ENCODE measurements at places on chromosomes 1 and 21. TPM values are rescaled to one million over a fixed set of nuclear protein-coding genes. Genes with fewer than 3 reads are reported as not detected.

- peak; percentile 46 for DNase-seq
These were observed 16.3 kb upstream of the CDK18 start for GRCh38 chr1:205488074-205488723.

DNA sequence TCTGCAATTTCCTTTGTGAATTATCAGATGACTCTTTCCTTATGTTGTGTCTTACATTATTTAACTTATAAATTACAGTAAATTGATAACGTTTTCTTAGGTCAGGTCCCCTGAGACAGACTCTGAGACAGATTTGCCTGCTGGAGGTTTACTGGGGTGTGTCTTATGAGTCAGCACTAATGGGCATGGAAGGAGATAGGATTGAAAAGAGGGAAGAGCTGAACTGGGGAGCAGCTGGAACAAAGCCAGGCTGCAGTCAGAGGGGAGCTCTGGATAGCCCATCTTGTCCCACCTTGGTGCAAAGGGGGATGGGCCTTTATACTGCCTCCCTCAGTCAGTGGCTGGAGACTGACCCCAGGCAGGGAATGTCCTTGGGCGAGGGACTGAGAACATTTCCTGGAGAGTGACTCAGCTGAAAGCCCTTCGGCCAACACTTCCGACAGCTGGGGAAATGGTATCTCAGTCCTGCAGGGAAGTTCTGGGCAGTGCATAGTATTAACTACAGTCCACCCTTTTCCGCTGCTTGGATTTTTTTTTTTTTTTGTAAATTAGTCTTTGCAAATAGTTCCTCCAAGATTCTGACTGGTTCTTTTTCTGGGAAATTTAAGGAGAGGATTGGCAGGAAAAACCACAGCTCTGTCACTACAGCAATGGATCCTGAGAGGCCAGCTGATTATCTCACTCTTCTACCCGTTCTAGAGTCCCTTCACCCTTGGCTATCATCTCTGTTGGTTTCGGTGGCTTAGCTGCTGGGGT is 39.1 kb upstream of the CDC42BPA start:
- no peak for DNase-seq

DNA sequence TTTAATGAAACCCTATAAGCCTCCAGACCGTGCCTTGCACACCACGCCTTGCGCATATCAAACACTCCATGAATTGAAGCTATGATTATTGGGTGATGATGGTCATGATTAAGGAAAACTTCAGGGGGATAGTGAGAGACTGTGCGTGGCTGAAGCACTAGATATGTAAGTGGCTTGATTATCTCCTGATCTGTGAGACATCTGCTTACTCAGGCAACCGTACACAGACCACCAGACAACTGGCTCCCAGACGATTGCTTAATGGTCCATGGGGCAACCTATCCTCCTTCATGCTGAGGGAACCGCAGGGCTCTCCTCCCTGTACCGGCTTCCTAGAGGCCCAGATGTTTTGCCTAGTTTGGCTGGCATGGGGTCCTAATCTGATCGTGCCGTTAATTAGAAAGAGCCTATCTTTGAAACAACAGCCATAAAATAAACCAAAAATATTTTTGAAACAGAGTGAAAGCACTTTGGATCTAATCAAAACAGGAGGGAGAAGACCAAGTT is 51.6 kb downstream of the IRF2BP2 start:
- no peak for DNase-seq

GRCh38 chr21:45114072-45114471 is 39.7 kb downstream of the ADARB1 start:
- no peak for DNase-seq

DNA sequence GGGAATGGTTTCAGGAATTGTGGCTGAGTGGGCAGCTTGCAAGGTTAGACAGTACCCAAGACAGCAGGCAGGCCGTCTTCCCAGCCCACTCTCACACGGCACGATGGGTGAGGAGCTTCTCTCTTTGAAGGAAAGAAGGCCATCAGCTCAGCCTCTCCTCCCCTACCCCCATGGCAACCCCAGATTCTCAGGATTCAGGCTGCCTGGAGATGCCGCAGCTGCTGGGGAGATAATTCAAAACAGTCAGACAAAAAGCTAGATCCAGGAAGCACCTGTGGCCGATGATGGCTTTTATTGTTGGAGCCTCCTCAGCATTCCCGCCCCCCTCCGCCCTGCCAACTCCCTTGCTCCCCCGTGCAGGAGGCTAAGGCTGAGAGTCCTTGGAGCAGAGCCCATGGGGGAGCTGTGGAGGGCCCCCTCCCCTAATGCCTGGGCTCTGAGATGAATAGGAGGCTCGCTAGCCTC is 220.5 kb downstream of the TRABD2B start:
- no peak for DNase-seq

- DNase-seq, result no peak
These were observed 116.0 kb upstream of the KCNJ6 start for GRCh38 chr21:38032082-38032801.

DNA sequence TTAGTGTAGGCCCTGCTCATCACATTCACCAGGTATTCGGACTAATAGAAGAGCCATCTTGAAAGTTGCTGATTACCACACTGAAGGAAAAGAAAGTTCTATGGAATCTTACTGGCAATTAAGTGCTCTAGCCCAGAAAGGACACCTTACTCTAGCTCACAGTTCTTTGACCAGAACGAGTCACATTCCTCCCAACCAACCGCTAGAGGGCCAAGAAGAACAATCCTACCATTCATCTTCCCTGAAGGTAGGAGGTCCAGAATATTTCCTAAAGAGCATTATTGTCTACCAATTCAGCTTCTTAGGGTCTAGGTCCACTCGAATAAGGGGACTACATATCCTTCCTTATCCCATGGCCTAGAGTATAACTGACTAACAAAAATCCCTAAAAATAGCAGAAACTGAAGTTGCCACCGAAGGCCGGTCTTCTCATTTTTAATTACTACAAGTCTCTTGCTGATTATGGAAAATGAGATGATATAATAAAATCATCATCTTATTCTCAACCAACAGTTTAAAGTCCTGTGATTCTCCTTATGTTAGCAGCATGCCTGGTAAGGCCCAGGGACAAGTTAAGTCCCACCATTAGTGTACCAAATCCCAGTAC is 2.7 kb upstream of the FMO1 start:
- peak; percentile 8 for DNase-seq

- no peak for DNase-seq
These were observed 37.8 kb downstream of the MEGF6 start for GRCh38 chr1:3573500-3573899.

- DNase-seq, result no peak
These were observed 28.7 kb downstream of the NBPF3 start for GRCh38 chr1:21468599-21468998.

- DNase-seq, result no peak
These were observed 4.1 kb upstream of the PCP4 start for GRCh38 chr21:39863111-39863510.

- DNase-seq, result no peak
These were observed 12.4 kb upstream of the GPR61 start for GRCh38 chr1:109527098-109527811.

- no peak for DNase-seq
These were observed 4.7 kb downstream of the TMEM50A start for GRCh38 chr1:25342846-25343245.

GRCh38 chr1:6996866-6997265 is 211.6 kb downstream of the CAMTA1 start:
- DNase-seq, result no peak

- peak; percentile 61 for DNase-seq
These were observed 2.3 kb downstream of the CD53 start for GRCh38 chr1:110875216-110875731.

- no peak for DNase-seq
These were observed 10.1 kb downstream of the CADM3 start for GRCh38 chr1:159181328-159182024.

DNA sequence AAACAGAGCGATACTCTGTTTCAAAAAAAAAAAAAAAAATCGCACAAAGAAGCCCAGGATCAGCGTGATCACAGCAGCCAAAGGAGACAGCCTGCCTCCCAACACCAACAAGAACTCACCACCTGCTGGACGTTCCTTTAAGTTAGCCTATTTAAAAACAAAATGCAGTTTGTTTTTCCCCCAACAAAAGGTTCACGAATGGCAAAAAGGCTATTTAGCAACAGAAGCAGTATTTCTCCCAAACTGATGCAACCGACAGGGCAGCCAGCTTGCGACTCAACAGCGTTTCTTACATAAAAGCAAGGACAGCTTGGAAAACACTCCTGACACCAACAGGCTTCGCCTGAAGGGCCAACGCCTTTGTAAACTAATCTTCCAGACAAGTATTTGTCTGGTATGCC is 6.8 kb downstream of the SSU72 start:
- no peak for DNase-seq

GRCh38 chr21:33268393-33268736 is 2.2 kb downstream of the IL10RB start:
- no peak for DNase-seq

- DNase-seq, result no peak
These were observed 30.3 kb upstream of the TMEM125 start for GRCh38 chr1:43239484-43239883.

DNA sequence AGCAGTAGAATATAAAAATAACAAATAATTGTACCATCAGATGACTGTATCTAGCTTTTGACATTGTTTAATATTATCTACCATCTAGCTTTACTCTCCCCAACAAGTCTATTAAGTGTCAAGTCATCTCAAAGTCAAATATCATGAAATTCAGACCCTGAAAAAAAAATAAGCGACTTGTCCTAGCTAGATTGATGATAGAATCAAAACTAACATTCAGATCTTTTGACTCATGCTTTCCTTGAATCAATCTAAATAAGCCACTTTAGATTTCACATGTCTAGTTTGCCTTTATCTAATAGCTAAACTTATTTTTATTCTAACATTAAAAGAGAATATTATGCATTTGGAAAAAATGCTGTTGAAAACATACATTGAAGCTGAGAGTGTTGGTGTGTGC is 35.4 kb downstream of the CRB1 start:
- no peak for DNase-seq

GRCh38 chr1:9590201-9590600 is 1.5 kb downstream of the TMEM201 start:
- DNase-seq, result no peak

DNA sequence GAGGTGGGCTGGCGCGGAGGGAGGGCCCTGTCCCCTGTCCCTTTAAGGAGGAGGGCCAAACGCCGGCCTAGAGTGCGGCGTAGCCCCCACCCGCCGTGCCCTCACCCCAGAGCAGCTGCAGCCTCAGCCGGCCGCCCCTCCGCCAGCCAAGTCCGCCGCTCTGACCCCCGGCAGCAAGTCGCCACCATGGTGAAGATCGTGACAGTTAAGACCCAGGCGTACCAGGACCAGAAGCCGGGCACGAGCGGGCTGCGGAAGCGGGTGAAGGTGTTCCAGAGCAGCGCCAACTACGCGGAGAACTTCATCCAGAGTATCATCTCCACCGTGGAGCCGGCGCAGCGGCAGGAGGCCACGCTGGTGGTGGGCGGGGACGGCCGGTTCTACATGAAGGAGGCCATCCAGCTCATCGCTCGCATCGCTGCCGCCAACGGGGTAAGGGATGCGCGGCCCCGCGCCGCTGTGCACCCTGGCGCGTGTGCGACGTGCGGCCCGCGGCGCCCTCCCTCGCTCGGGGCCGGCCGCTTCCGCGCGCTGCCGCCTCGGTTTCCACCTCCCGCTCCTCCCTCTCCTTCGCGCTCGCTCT is at the start of gene PGM1:
PGM1 (plus strand) TSS at position 109 of the 583 bp plus-strand sequence; CDS start at position 187, 78 bp downstream.
- peak; percentile 76 for DNase-seq

- no peak for DNase-seq
These were observed 42.2 kb upstream of the WNT4 start for GRCh38 chr1:22184892-22185612.

DNA sequence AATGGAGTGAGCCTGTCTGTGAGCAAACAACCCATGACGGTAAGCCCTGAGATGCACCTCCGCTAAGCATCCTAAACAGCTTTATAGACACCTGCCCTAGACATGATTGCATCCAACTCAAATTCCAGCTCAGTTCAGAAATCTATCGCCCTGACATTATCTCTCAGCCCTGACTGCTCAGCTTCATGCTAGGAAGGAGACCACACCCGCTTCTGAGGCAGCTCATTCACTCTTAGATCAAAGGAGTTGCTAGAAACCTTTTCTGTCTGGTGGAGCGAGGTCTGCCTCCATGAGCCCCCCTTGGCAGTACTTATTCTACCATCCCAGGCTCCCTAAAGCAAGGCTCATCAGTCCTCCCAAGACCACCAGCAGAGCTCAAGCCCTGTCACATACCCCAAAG is 17.0 kb downstream of the IL10RB start:
- DNase-seq, result no peak

DNA sequence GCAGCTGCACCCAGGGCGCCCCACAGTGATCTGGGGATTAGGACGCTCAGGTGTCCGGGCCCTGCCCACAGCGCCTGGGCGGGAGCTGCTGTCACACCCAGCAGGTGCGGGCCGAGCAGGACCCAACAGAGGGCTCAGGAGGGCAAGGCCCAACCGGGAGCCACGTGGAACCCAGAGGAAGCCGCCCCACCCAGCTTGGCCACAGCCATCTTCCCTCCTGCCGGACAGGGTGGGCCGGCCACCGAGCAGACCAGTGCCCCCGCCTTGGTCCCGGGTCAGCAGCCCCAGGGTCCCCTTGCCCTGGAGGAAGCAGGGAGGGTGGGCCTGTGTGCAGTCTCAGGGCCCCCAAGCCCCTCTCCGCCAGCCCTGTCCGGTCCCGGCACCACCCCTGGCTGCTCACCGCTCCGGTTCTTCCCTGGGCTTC is 6.3 kb upstream of the TTLL10 start:
- DNase-seq, result no peak

GRCh38 chr21:22364163-22364562 is 1366.0 kb downstream of the NCAM2 start:
- DNase-seq, result no peak

The CENPS gene
- 16.0 TPM for total RNA-seq

The RPE65 gene
- total RNA-seq, result not detected

The PCSK9 gene
- not detected for total RNA-seq

The CD1C gene
- total RNA-seq, result 0.32 TPM

The SEMA6C gene
- total RNA-seq, result 12.4 TPM

The HSD11B1 gene
- 4.3 TPM for total RNA-seq

The CYP4A22 gene
- total RNA-seq, result not detected

The SLC6A9 gene
- 0.49 TPM for total RNA-seq

The SPRR3 gene
- not detected for total RNA-seq

The REN gene
- not detected for total RNA-seq

The SLFNL1 gene
- total RNA-seq, result 0.20 TPM

The C1orf87 gene
- total RNA-seq, result not detected

The UQCRHL gene
- 1.5 TPM for total RNA-seq

The SPRR2A gene
- total RNA-seq, result not detected

The SLC9C2 gene
- not detected for total RNA-seq

The CD52 gene
- 719 TPM for total RNA-seq

The KPRP gene
- total RNA-seq, result not detected

The COL11A1 gene
- not detected for total RNA-seq

The TCHHL1 gene
- total RNA-seq, result not detected
